ENCODE measurements at places on chromosomes 6 and 20.

DNA sequence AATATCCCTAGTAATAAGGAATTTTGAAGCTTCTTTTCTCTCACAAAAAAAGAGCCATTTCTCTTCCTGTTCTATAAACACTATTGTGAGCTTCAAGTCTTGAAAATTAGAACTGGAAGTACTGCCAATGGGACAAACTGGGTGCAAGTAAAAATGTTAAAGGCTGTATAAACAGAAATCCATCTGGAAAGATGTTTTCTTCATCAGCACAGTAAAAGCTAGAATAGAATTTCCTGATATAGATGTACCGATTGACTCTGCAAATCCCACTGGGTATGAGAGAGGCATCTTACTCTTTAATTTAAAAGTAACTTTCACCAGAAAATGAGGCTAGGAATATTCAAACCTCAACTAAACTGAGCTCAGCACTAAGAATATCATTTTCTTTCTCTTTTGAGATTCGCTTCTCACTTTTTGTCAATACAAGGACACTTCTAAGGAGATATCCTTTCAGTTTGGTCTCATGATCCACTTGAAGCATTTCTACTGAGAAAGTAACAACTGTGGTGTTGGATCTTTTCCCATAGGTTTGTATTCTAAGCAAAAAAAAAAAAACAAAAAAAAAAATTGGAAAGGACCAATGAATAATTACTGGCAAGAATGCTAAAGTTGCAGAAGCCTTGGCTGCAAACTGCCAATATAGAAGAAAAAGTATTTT lies 169.0 kb upstream of the PRDM1 start:
- no peak for DNase-seq

DNA sequence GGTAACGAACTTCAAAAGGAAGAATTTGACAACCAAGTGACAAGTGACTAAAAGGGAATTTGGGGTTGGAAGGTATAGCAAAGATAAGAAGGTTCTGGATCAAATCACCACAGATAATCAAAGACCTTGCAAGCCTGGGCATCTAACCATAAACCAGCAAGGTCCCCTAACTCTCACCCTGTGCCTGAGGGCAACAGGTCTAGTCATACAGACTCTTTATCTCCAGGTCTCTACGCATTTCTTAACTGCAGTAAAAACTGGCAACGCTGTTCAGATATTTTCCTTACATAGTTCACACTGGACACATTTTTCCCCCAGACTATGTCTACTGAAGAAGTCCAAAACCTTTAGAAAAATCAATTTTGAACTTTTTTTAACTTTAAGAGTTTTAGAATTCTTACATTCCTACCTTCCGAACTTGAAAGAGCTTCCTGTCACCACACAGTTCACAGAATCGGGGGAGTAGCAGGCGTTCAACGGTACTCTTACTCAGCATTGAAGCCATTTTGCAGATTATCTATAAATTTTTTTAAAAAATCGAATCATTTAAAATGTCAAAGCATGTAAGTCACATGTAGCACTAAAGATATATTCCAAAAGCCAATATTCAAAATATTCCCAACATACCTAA lies 23.0 kb upstream of the ANKRD60 start:
- no peak for DNase-seq

- peak; percentile 12 for DNase-seq
Observed at GRCh38 chr6:107458672-107459282, 587 bp downstream of the PDSS2 start.

GRCh38 chr6:149233056-149233715 lies 84.3 kb upstream of the TAB2 start:
- no peak for DNase-seq

GRCh38 chr20:14307956-14308355 lies 29.5 kb downstream of the FLRT3 start:
- no peak for DNase-seq

DNA sequence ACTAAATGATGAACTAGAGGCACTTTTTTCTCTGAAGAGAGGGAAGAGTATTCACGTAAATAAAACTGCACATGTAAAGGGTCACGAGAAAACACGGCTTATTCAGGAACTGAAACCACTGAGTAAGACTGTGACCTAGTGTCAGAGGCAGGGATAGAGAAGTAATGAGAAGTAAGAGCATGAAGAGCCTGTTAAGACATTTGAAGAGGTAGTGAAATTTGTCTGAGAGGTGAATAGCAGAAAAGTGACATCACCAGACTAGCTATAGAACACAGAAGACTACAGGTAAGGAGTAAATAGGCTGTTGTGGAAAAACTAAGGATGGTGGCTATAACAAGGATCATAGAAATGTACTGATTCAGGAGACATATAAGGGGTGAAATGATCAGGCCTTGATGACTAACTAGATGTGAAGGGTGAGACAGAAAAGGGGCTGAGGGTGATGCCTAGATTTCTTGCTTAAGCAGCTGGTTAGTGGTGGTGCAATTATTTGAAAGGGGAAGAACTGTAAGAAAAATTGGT lies 76.8 kb downstream of the REV3L start:
- no peak for DNase-seq

- no peak for DNase-seq
Observed at GRCh38 chr6:83517500-83517899, 5.2 kb downstream of the PRSS35 start.

DNA sequence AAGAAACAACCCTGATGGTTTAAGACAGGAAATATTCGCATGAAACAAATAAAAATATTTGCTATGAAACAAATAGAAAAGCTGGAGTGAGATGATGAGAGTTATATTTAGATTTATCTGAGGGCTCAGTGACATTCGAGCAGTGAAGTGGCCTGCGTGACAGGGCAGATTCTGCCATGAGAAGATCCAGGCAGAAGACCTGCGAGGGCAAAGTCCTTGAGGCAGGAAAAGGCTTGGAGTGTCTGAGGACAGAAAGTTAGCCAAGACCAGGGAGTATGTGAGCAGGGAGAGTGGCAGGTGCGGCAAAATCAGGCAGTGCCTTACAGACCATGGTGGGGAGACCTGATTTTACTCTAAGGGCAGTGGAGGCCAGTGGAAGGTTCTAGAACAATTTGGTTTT lies 66.9 kb upstream of the RIN2 start:
- DNase-seq: no peak

GRCh38 chr6:130600880-130601341 lies 226.3 kb upstream of the SMLR1 start:
- DNase-seq: no peak

GRCh38 chr6:157830354-157831017 lies 7.4 kb downstream of the SNX9 start:
- no peak for DNase-seq

DNA sequence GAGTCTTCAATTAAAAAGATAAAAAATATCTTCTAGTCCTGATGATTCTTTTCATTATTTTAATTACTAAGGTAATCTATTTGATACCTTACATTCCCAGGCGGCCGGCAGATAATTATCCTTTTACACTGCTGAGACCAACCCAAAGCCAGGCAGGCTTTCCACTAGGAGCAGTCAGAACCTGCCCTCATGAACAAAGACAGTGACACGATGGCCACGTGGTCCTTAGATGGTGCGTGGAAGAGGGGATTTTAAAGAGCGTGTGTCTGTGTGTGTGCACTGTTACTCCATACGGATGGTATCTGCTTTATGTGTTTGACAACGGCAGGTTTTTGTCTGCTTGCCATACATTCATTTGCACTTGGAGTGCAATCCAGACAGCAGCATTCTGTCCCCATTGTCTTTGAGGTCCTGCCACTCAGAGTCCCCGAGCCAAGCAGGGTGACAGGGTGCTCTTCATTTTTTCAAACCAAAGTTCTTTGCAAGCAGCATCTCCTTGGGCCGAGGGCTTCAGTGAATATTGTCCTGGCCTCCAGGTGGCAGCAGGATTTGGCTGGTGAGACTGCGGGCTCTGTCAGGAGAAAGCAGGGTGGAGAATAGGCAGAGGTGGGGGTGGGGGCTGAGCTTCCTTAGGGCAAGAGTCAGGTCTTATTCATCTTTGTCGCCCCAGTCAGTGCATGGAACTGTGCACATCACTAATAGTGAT lies 260.5 kb downstream of the NRN1 start:
- DNase-seq: no peak

DNA sequence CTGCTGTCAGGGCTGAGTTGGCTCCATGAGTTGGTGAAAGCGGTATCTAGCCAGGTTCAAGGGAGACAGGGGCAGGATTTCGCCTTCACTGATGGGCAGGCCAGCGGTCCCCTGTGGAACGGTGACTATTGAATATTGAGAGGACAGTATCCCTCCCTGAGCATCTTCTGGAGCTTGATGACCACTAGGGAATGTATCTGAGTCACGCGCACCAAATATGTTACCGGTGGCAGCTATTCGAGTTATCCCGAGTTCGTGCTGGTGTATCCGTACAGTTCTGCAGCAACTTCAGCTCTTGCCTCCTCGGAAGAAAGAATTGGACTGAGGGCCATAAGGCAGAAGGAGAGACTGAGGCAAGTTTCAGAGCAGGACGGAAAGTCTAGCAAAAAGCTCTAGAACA lies 24.8 kb downstream of the MTHFD1L start:
- no peak for DNase-seq

DNA sequence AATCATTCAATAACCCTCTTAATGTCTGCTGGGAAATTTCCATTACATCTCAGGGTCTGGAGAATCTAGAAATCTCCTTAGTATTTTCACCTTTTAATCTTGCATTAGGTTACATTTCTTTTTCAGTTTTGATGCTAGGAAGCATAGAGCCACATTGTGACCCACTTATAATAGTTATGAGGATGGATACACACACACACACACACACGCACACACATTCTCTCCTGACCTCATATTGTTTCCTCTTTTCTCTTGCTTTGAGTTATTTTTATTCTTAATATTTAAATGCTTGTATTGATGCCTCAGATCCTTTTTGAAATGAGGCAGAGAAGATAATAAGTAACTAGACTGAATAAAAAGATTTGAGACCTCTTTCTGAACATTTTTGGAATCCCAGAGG lies 128.4 kb downstream of the KLHL32 start:
- DNase-seq: no peak

GRCh38 chr6:139776041-139776440 lies 401.6 kb upstream of the CITED2 start:
- no peak for DNase-seq

- DNase-seq: no peak
Observed at GRCh38 chr20:10652660-10653261, 21.0 kb downstream of the JAG1 start.

GRCh38 chr6:128068119-128068479 lies 167.2 kb upstream of the THEMIS start:
- no peak for DNase-seq

DNA sequence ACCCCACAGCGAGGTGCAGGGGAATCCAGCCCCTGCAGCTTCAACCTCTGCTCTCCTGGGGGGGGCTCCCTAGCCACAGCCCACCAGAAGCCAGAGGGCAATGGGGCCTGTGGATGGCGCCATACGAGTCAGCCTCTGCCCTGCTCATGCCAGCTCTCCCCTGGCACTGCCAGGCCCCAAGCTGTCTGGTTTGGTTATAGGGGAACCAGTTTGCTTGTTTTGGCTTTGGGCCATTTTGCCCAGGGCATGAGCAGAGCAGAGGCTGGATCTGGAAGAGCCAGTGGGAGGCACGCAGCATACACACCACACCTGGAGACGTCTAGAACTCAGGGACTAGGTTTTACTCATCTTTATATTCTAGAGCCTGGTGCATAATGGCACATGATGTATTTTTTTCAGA lies 66.7 kb upstream of the SLC22A16 start:
- DNase-seq: no peak

DNA sequence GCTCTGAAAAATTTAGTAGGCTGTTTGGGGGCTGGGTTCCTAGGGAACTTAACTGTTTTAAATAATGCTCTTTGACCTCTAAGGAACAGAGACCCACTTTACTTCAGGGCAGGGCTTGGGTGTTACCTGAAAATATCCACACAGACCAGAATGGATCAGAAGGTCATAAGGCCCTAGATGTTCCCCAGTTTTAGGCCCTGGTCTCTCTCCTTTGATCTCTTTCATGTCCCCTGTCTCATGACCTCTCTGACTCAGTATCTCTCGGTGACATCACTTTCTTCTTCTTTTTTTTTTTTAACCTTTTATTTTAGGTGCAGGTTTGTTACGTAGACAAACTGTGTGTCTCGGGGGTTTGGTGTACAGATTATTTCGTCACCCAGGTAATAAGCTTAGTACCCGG lies 272.1 kb upstream of the SGK1 start:
- no peak for DNase-seq

- DNase-seq: no peak
Observed at GRCh38 chr6:2396042-2396657, 150.7 kb upstream of the GMDS start.

GRCh38 chr6:160267102-160267501 lies 8.5 kb upstream of the SLC22A2 start:
- no peak for DNase-seq

- DNase-seq: no peak
Observed at GRCh38 chr6:136592930-136593673, 42.9 kb upstream of the MAP7 start.

- no peak for DNase-seq
Observed at GRCh38 chr20:35792740-35793139, 20.9 kb downstream of the PHF20 start.

GRCh38 chr6:134980846-134981245 lies 30.9 kb upstream of the ALDH8A1 start:
- DNase-seq: no peak

DNA sequence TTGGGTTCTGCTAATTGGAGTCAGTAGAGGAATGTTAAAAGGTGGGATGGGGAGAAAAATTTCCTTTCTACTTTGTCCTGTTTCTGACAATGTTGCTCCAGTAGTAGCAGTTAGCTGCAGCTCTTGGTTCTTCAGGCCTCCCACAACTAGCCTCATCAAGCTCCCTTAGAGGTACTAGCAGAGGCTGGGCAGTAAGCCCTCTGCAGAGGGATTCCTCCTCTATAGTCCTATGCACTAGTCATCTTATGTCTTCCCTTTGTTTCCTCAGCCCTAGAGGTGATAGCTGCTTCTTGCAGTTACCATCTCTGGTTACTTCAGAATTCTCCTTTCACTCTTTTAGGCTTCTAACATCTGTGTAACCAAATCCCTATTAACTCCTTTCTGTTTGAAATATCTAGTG lies 99.8 kb downstream of the FILIP1 start:
- DNase-seq: no peak

GRCh38 chr6:127959869-127960268 lies 59.0 kb upstream of the THEMIS start:
- no peak for DNase-seq

- no peak for DNase-seq
Observed at GRCh38 chr6:136079701-136080565, 170.2 kb downstream of the MTFR2 start.

- DNase-seq: no peak
Observed at GRCh38 chr20:58665606-58666005, 14.5 kb downstream of the STX16 start.

- DNase-seq: no peak
Observed at GRCh38 chr20:54070187-54070987, at the start of gene BCAS1. Gene BCAS1, minus strand, starts transcription at chr20:54070594. Its CDS starts 11,876 bp downstream, at chr20:54058718.

GRCh38 chr6:157157258-157157657 lies 166.1 kb downstream of the TMEM242 start:
- no peak for DNase-seq

- DNase-seq: no peak
Observed at GRCh38 chr6:113103634-113104361, 753.3 kb upstream of the MARCKS start.
